ENCODE measurements at places on chromosomes 4 and X.

- DNase-seq, result no peak
Measured at GRCh38 chr4:185379326-185380295, 16.1 kb downstream of the LRP2BP start.

DNA sequence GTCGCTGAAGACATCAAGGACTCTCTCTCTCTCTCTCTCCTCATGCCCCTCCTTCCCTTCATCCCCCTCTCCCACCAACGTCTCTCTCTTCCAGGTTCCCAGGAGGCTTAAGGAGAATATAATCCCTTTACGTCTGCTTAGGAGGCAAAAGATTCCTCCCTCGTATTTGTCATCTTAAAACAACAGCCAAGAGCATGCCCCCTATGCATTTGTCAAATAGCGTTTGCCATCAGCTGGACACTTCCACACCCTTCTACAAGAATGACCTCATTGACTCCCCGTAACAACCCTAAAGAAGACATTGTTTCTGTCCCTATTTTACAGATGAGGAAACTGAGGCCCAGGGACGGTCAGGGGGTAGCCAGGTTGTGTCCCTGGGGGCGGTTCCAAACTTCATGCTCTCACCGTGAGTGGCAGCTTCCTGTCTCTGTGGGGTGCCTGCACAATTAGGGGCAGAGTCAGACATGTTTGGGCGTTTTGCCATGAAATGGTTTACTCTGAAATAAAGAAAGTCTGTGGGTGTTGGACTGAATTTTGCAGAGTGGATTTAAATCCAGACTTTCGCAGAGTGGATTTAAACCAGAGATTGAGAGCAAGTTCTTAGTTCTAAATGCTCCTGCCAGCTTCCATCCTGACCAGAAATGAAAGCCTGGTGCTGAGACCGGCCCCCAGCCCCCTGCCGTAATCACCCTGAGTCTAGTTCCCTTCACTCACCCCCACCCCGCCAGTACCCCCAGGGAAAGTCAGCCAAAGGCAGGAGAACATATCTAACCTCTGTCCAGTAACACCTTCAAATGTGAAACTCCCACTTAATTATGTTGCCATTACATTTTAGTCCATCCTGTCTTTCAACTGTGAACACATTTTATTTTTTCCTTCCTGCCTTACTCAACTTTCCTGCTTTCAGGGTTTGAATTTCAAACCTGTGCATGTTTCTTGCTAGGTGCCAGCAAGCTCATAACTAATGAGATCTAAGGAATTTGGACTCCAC is 44.3 kb upstream of the TBL1X start:
- no peak for DNase-seq

DNA sequence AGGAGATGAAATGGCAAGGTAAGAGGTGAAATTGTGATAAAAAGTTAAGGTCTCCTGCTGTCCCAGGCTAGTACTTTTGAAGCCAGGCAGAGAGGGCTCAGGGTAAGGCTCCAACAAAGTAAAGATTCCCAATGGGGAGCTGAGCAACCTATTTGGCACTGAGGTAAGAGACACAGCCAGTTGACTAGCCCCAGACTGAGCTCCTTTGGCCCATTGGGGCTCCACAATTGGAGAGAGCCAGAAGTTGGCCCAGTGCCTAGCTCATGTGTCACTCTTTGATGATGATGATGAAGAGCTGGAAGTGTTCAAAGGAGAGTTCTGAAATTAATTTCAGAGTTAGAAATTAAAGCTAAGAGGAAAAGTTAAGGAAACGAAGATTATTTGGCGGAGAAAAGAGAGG is 94.6 kb downstream of the RLIM start:
- no peak for DNase-seq

DNA sequence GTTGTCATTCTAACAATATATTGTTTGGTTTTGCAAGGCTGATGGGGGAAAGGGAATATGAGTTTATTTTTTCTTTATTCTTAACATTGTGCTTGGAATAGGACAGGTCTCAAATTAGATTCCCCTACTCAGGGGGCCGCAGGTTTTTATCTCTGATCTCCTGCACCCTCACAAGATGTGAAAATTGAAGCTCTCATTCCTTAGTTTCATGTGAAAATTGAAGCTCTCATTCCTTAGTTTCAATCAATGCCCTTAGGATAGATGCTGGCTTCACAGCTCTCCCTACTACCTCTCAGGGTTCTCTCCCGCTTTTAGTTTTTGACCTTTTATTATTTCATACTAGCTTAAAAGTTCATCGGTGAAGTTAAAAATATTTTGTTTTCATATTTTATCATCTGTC is 12.0 kb downstream of the NEIL3 start:
- DNase-seq, result no peak

GRCh38 chr4:7781366-7781765 is 158.3 kb downstream of the AFAP1 start:
- DNase-seq, result no peak

Data from activated CD8-positive, alpha-beta memory T cell treated with anti-CD3 and anti-CD28 coated beads for 1 hour (primary cell).